ENCODE measurements at places on chromosomes 5 and 9. TPM values are rescaled to one million over a fixed set of nuclear protein-coding genes. Genes with fewer than 3 reads are reported as not detected.

LOX gene
- 23.5 TPM for polyA plus RNA-seq

SLC6A7 gene
- not detected for polyA plus RNA-seq

SLC23A1 gene
- 0.05 TPM for polyA plus RNA-seq

CPLANE1 gene
- 10.8 TPM for polyA plus RNA-seq

IFNB1 gene
- polyA plus RNA-seq, result not detected

AGTPBP1 gene
- 7.6 TPM for polyA plus RNA-seq

CCL21 gene
- polyA plus RNA-seq, result 39.9 TPM

PCDHA4 gene
- polyA plus RNA-seq, result 0.42 TPM

IPPK gene
- polyA plus RNA-seq, result 4.7 TPM

PRELID1 gene
- 65.0 TPM for polyA plus RNA-seq

DCTN3 gene
- 106 TPM for polyA plus RNA-seq

TBC1D13 gene
- 32.2 TPM for polyA plus RNA-seq

MUSK gene
- polyA plus RNA-seq, result 0.30 TPM

KLF9 gene
- polyA plus RNA-seq, result 28.0 TPM

AGXT2 gene
- polyA plus RNA-seq, result 0.15 TPM

IL7R gene
- 1.5 TPM for polyA plus RNA-seq

PHF24 gene
- polyA plus RNA-seq, result 0.42 TPM

HRCT1 gene
- 1.1 TPM for polyA plus RNA-seq

ERP44 gene
- 26.4 TPM for polyA plus RNA-seq

SMIM3 gene
- polyA plus RNA-seq, result 19.4 TPM

BAAT gene
- polyA plus RNA-seq, result not detected

PRXL2C gene
- 6.6 TPM for polyA plus RNA-seq

SAXO1 gene
- 0.04 TPM for polyA plus RNA-seq

SPINK13 gene
- 0.21 TPM for polyA plus RNA-seq

ADAMTS12 gene
- 5.0 TPM for polyA plus RNA-seq

NR5A1 gene
- 31.8 TPM for polyA plus RNA-seq

RAPGEF1 gene
- 33.8 TPM for polyA plus RNA-seq

ADGRV1 gene
- polyA plus RNA-seq, result 0.21 TPM

SV2C gene
- 0.13 TPM for polyA plus RNA-seq

PRRX2 gene
- 0.77 TPM for polyA plus RNA-seq

CARTPT gene
- not detected for polyA plus RNA-seq

TAS2R1 gene
- not detected for polyA plus RNA-seq

CTSV gene
- 2.1 TPM for polyA plus RNA-seq

COQ4 gene
- polyA plus RNA-seq, result 38.0 TPM

NRARP gene
- 3.4 TPM for polyA plus RNA-seq

FAXDC2 gene
- 43.7 TPM for polyA plus RNA-seq

FCN2 gene
- polyA plus RNA-seq, result not detected

CYSRT1 gene
- not detected for polyA plus RNA-seq

PCDHA6 gene
- polyA plus RNA-seq, result 0.18 TPM

Measured in ovary (tissue), 10 donors.